HuH-7.5 (cell line): ENCODE measurements at places on chromosomes 5 and 9.
A peak's percentile ranks its signal among the peaks of the same experiment; 100 is the strongest.

DNA sequence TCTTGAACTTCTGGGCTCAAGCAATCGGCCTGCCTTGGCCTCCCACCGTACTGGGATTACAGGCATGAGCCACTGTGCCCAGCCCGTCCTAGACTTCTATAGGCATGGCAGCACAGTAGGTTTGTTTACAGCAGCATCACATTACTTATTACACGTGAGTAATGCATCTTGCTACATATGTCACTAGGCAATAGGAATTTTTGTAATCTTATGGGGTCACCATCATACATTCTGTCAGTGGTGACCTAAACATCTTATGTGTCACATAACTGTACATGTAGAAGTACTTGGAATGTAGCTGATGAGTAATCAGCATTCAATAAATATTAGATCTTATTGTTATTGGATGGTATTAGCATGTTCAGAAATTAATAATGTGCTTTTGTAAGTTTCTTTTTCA is 22.9 kb upstream of the ABCA1 start:
- DNase-seq = no peak

- DNase-seq = peak; percentile 25
Measured at GRCh38 chr5:88883836-88884607, 1.0 kb upstream of the MEF2C start.

GRCh38 chr5:112554101-112554977 is 135.3 kb upstream of the EPB41L4A start:
- DNase-seq = no peak

DNA sequence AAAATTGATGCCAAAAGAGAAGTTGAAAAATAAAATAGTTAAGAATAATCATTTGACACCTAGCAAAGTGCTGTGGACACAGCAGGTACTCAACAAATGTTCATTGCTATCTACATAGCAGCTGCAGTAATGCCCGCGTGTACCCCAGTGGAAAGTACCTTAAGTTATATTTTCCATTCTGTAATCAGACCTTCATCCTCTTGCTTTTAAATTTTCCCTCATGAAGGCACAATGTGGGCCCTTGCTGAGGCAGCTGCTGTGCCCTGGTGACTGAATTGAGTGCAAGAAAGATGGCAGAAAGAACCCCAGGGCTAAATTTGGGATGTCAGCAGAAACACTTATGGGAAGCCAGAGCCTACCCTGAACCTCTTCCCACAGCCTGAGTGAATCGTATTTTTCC is 65.9 kb downstream of the CYFIP2 start:
- DNase-seq = no peak

- no peak for DNase-seq
Measured at GRCh38 chr5:61816585-61817450, 484.8 kb downstream of the ZSWIM6 start.

- no peak for DNase-seq
Measured at GRCh38 chr5:151016700-151017099, 3.7 kb upstream of the GPX3 start.

- no peak for DNase-seq
Measured at GRCh38 chr5:141680751-141681201, 1.3 kb downstream of the ARAP3 start.

DNA sequence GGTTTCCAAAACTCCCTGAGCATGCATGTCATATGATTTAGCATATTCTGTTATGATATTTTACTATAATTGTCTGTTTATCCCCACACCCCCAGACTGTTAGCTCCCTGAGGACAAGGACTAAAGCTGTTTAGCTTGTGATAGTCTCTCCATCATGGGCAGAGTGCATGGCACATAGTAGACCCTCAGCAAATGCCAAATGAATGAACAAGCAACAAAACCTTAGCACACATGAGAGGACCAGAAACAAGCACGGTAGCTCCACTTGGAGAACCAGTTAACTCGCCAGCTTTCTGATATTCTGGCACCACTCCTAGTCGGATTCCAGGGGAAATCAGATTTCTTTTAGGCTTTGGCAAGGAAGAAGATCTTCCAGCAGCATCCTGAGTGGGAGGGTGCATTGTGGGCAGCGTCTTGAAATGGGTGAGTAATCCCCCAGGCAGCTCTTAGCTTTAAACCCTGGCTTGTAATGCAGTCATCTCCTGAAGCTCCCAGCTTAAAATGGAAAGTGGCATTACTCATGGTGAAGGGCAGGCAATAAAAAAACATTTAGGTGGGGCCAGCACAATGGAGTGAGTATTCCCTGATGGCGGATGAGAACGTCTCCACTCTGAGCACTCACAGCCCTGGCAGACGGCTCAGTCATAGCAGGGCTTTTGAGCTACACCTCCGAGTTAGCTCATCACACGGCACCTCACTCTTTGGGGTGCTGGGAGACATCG is 41.1 kb downstream of the FGF1 start:
- DNase-seq = no peak

DNA sequence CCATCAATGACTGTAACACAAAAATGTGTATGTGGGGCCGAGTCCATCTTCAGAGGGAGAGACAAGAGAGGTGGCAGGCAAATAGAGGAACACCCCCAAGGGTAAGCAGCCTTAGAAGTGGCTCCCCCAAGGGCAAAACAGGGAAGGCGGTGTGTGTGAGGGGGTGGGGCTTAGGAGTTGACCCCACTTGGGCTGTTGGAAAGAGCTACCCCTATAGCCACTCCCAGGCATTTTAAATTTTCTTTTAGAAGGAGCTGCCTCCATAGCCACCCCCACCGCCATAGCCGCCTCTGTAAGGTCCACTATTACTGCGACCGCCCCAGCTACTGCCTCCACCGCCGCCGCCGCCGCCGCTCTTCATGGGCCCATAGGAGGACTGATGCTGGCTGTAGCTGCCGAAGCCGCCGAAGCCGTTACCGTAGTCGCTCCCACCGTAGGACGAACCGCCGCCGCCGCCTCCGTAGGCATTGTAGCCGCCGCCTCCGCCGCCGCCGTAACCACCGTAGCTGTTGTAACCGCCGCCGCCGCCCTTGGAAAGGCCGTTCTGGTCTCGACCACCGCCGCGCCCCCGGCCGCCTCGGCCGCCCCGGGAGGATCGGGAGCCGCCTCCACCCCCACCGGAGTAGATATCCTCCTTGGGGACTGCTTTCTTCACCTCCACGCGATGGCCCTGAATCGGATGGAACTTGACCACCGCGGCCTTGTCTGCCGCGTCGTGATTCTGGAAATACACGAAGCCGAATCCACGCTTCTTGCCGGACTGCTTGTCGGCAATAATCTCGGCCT is 1.1 kb downstream of the HNRNPA0 start:
- no peak for DNase-seq

GRCh38 chr5:157608972-157609565 is 33.5 kb upstream of the ADAM19 start:
- no peak for DNase-seq

- no peak for DNase-seq
Measured at GRCh38 chr9:88653911-88654310, 118.9 kb downstream of the NXNL2 start.

DNA sequence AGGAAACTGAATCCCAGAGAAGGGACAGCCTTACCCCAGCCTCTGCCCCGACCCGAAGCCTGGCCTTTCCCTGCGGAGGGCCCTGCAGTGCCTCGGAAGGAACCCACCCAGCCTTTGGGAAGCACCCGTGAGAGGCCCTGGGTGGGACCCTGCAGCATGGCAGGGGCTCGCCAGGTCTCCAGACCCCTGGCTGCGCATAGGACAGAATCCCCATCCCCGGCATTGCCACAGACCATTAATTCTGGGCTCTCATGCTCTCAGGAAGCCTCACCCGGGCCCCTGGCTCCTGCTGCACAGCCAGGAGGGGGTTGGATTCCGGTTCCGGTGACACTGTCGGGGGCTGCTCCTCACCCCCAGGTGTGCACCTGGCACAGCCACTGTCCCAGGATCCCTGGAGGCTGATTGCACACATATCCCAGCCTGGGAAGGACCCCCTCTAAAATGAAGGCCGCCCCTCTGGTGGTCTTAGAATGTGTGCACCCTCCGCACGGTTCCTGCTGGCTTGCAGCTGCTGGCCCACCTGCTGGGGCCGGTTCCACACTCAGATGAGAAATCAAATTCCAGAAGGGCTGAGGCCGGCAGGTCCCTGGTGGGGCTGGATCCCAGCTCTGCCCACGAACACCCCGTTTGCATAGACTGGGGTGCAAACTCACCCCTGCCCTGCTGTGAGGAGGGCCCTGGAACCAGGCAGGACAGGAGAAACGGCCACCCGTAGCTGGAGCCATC is 4.7 kb downstream of the EGFL7 start:
- no peak for DNase-seq

GRCh38 chr5:69006030-69006429 is 87.8 kb upstream of the SLC30A5 start:
- DNase-seq = no peak

GRCh38 chr5:157217289-157218024 is 36.8 kb downstream of the ITK start:
- no peak for DNase-seq

GRCh38 chr5:72151646-72152045 is 44.4 kb downstream of the MAP1B start:
- DNase-seq = no peak

GRCh38 chr5:149294872-149295829 is 23.5 kb downstream of the AFAP1L1 start:
- no peak for DNase-seq

GRCh38 chr5:153714798-153715197 is 224.3 kb downstream of the GRIA1 start:
- DNase-seq = no peak

- no peak for DNase-seq
Measured at GRCh38 chr9:112121633-112122032, 53.5 kb downstream of the SUSD1 start.

DNA sequence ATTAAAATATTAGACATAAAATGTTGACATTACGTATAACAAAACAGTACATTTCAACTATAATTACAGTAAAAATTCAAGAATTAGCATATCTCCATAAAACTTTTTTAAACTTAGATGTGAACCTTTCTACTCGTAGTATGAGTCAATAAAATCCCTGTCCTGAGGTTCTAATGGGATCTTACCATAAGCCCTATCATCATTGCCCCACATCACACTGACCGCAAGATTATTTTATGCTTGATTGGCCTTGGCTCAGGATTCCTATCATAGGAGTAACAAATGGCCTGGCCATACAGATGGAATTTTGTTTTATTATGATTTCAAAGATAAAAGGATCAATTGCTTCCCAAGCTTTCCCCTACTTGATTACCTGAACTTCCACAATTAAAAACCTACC is 238.3 kb downstream of the MEF2C start:
- no peak for DNase-seq

- no peak for DNase-seq
Measured at GRCh38 chr5:82817897-82818676, 259.1 kb downstream of the TMEM167A start.

DNA sequence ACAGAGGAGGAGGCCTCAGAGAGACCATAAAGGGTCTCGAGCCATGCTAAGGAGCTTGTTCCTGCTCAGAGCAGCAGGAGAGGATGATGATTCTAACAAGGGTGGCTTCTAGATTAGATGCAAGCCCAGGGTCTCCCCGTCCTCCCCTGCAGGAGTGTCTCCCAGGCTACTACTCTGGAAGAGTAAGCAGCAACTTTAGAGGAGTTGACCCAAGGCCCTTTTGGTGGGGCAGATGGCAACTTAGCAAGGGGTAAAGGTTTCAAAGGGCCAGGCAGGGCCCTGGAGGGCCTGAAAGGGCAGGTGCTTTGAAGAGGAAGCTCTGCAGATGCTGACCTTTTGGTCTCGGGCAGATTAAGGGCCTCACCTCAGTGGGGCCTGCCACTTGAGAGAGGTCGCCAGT is 174.9 kb downstream of the GABBR2 start:
- no peak for DNase-seq

GRCh38 chr5:107567901-107568671 is 102.7 kb downstream of the EFNA5 start:
- DNase-seq = no peak

GRCh38 chr5:54581831-54582548 is 64.4 kb downstream of the SNX18 start:
- no peak for DNase-seq
